ENCODE measurements at places on chromosomes 2 and 18. TPM values are rescaled to one million over a fixed set of nuclear protein-coding genes. Genes with fewer than 3 reads are reported as not detected.

G6PC2 gene
- not detected for polyA plus RNA-seq

ADAM23 gene
- 8.2 TPM for polyA plus RNA-seq

ARHGAP25 gene
- 3.7 TPM for polyA plus RNA-seq

ALKAL2 gene
- 0.49 TPM for polyA plus RNA-seq

CCT4 gene
- polyA plus RNA-seq = 112 TPM

TLX2 gene
- not detected for polyA plus RNA-seq

TTC39C gene
- polyA plus RNA-seq = 4.1 TPM

Data from hindlimb muscle (tissue), 1 donor.